ENCODE measurements at places on chromosomes 3 and 15. TPM values are rescaled to one million over a fixed set of nuclear protein-coding genes. Genes with fewer than 3 reads are reported as not detected.
A peak's percentile ranks its signal among the peaks of the same experiment; 100 is the strongest.

DNA sequence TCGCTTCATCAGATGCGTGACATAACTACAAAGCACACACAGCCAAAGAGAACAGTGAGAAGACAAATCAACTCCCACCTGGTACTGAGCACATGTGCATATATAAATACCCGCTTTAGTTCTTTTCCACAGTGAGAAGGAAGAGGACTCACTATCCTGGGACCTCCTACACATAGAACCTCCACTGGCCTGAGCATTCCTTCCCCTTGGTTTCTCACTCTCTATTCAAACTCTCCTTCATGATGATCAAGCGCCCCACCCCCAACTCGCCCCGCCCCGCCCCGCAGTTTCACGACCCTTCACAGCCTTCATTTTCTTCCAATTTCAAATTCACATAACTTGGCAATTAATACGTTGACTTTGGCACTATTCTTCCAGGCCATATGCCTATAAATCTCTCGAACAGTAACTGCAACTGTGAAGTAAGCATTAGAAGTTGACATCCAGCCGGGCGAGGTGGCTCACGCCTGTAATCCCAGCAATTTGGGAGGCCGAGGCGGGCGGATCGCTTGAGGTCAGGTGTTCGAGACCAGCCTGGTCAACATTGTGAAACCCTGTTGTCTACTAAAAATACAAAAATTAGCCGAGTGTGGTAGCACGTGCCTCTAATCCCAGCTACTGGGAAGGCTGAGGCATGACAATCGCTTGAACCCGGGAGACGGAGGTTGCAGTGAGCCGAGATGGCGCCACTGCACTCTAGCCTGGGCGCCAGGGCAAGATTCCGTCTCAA lies 1.1 kb downstream of the RPS17 start:
- peaks cover 33% of the 10 kb centered on the region for H3K4me1 ChIP-seq
- peak overlapping the region; percentile 76 for H3K4me3 ChIP-seq
- DNase-seq, result no peak
- H3K27me3 ChIP-seq, result no peaks in the 10 kb centered on the region
- peak overlapping the region; percentile 79 for H3K27ac ChIP-seq

DNA sequence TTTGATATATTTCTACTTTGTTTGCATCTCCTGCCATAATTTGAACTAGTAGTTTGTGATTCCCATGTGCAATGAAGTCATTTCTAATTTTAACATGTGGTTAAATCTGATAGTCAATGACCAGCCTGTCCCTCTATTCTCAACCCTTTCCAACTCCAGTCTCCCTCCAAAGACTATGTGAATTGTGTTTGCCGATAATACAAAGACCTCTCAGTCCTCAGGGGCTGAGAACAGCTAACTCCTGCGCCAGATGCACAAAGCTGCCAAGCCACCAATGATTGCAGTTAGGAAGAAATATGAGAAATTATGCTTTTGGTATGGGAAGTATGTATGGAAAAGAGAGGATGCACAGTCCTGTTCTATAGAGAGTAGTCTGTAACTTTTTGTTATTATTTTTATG lies 54.0 kb downstream of the KCNH8 start:
- H3K27me3 ChIP-seq, result no peaks in the 10 kb centered on the region
- H3K27ac ChIP-seq, result no peak overlapping the region
- H3K36me3 ChIP-seq, result no peaks in the 10 kb centered on the region
- H3K4me1 ChIP-seq, result no peaks in the 10 kb centered on the region
- no peak overlapping the region for H3K4me3 ChIP-seq

- H3K4me1 ChIP-seq, result peaks cover 26% of the 10 kb centered on the region
- H3K27me3 ChIP-seq, result peaks cover 83% of the 10 kb centered on the region
- DNase-seq, result no peak
- peak overlapping the region; percentile 50 for H3K4me3 ChIP-seq
- no peak overlapping the region for H3K27ac ChIP-seq
These were observed 2.5 kb downstream of the FOXL2NB start for GRCh38 chr3:138949445-138950005.

C15orf62 gene
- 1.1 TPM for total RNA-seq

Measured in heart left ventricle (tissue), 16 donors.